Heart left ventricle (tissue), 16 donors: ENCODE measurements at places on chromosomes 5 and 9.

- DNase-seq = no peak
Measured at GRCh38 chr5:167393358-167393757, 898.1 kb upstream of the WWC1 start.

DNA sequence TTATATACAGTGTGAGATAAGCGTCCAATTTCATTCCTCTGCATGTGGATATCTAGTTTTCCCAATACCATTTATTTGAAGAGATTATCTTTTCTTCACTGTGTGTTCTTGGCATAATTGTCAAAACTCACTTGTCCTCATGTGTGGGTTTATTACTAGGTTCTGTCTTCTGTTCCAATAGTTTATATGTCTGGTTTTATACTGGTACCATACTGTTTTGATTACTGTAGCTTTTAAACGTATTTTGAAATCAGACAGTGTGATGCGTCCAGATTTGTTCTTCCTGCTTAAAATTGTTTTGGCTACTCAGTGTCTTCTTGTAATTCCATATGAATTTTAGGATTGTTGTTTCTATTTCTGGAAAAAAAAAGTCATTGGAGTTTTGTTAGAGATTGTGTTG, 10.2 kb downstream of the NDUFAF2 start:
- DNase-seq = no peak

DNA sequence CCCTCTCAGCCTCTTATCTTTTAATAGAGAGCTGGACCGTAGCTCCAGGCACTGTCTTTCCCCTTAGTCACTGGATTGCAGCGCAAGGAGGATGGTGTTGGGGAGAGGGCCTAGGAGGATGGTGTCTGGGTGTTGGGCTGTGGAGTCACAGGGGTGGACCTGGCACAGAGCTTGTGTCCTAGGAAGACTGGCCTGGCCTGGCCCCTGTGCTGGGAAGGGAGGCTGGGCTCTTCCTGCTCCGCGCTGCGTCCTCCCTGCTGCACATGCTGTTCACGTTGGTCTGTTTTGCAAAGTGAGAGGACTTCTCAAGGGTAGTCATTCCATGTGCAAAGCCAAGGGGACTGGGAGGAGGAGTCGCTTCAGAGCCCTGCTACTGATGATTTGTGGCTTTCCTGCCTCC, 123.9 kb downstream of the EHMT1 start:
- DNase-seq = no peak

DNA sequence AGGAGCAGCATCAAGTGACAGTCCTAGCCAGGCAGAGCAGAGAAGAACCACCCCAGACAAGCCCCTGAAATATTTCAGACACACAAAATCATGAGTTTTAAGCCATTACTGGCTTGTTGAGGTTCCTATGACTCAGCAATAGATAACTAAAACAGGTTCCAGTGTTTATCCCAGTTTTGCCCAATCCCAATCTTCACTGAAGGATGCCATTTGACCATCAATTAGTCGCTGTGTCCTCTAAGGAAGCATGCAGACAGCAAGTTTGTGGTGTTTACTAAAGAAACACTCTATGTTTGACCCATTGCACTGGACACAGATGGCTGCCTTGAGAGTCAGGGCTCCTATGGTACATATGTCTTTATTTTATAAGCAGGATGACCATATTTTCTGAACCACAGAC, 186.7 kb downstream of the SYK start:
- no peak for DNase-seq

- no peak for DNase-seq
Measured at GRCh38 chr9:7103771-7104170, 346.0 kb downstream of the KDM4C start.

GRCh38 chr9:27090231-27090630, 18.8 kb upstream of the TEK start:
- no peak for DNase-seq

- no peak for DNase-seq
Measured at GRCh38 chr5:103122242-103122641, 2.1 kb downstream of the PPIP5K2 start.

DNA sequence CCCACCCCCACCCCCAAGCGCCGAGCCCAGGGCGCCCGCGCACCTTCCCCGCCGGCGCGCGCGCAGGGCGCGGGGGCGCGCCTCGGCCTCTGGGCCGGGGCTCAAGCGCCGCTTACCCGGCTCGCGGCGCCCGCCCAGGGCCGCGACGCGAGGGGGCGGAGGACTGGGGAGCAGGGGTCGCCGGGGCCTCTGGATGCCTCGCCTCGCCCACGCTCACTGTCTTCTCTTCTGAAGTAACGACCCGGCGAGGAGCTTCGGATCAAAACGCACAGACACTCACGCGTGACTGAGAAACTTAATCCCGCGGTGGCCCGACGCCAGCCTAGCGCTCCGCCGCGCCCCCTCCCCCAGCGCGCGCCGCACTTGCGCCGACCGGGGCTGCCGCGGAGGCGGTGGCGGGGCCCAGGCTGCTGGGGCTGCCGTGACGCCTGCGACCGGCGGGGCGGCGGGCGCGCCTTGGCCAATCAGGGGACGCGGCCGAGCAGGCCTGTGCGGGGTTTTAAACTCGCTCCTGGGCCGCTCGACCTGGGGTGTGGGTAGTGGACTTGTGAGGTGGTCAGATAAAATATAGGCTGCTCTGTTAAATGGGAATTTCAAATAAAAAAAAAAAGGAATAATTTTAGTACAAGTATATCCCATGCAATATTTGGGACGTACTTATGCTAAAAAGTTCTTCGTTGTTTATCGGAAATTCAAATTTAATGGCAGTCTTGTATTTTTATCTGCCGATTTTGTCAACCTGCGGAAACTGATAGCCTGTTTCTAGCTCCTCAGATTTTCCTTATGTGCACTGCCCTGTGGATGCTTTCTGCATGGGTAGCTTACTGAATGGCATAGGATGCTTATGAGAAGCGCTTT, at the start of gene MPDZ:
MPDZ (minus strand) TSS at position 409 of the 858 bp plus-strand sequence. CDS start 29,377 bp downstream, outside the sequence.
- DNase-seq = peak; percentile 82

- no peak for DNase-seq
Measured at GRCh38 chr9:113621980-113622379, 158.5 kb downstream of the RGS3 start.

- peak; percentile 3 for DNase-seq
Measured at GRCh38 chr9:92647671-92648473, 22.1 kb downstream of the IPPK start.

DNA sequence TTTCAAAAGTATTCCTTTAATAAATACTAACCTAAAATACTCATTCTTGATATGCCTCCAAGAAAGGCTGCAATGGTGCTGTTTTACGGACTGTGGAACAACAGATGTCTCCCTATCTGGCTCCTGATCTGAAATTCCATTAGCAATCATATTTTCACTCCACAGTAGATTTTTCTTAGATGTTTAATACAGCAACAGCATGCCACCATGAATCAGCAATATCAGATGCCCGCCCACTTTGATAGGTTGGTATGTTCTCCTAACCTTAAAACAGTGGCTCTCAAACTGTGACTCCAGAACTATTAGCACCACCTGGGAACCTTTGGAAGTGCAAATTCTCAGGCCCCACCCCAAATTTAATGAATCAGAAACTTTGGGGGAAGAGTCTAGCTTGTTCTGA, 110.2 kb downstream of the MLLT3 start:
- no peak for DNase-seq

- no peak for DNase-seq
Measured at GRCh38 chr9:89154651-89155336, 23.8 kb downstream of the SHC3 start.

GRCh38 chr9:128006332-128006996, 25.7 kb upstream of the EEIG1 start:
- DNase-seq = no peak

DNA sequence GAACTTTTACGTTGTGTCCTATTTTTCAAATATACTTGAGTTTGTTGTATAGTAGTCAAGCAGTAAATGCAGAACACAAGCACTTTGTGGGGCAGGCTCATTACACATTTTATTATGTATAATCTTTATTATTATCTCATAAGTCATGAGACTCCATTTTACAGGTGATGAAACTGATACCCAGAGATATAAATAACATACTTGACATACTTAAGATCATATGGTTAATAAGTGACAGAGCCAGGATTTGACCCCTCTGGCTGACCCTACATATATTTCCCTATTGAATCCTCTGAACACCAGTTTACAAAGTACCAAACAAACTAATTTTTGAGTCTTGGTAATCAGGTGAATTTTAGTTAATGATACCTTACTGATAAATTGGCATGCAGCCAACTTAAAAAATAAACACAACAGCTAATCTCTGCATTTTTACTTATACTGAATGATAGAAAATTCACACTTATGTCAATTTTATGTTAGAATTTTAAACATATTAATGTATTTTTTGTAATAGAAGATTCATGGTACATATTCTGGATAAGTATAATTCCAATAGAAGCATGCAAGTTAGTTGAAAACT, 305.0 kb upstream of the MEF2C start:
- no peak for DNase-seq

DNA sequence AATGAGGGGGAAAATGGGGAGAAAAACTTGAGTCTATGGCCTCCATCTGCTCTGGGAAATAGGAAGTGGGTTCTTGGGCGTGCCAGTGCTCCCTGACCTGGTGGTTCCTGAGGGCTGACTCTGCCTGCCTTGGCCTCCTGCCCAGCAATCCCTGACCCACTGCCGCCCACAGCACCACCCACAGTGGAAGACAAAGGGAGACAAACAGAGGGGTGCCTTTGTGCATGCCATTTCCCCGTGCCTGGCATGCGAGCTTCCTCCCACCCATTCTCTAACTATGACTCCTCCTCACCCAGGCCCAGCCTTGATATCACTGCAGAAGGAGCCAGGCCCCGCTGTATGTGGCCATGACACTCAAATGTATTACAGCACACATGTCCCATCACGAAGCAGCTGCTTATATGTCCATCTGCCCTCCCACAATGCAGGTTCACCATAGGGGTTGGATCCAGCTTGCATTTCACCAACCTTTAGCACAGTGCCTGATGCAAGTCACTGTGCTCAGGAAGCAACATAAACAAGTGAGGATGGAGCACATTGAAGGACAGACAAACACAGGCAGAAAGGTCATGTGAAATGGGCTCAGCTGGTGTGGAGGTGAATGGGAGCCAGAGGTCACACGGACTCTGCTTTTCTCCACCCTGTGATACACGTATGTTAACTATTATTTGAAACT, 84.4 kb downstream of the ADRB2 start:
- no peak for DNase-seq

DNA sequence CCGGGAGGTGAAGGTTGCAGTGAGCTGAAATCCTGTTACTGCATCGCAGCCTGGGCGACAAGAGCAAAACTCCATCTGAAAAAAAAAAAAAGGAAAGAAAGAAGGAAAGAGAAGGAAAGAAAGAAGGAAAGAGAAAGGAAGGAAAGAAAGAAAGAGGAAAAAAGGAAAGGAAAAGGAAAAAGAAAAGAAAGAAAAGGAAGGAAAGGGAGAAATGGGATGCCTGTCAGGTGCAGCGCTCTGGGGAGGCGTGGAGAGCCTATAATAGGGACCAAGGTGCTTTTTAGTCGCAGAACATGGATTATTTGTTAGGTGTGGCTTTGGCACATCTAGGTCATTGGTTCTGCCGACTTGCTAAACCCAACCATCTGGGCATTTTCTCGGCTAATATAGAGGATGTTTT, 17.9 kb downstream of the EXOSC2 start:
- no peak for DNase-seq

DNA sequence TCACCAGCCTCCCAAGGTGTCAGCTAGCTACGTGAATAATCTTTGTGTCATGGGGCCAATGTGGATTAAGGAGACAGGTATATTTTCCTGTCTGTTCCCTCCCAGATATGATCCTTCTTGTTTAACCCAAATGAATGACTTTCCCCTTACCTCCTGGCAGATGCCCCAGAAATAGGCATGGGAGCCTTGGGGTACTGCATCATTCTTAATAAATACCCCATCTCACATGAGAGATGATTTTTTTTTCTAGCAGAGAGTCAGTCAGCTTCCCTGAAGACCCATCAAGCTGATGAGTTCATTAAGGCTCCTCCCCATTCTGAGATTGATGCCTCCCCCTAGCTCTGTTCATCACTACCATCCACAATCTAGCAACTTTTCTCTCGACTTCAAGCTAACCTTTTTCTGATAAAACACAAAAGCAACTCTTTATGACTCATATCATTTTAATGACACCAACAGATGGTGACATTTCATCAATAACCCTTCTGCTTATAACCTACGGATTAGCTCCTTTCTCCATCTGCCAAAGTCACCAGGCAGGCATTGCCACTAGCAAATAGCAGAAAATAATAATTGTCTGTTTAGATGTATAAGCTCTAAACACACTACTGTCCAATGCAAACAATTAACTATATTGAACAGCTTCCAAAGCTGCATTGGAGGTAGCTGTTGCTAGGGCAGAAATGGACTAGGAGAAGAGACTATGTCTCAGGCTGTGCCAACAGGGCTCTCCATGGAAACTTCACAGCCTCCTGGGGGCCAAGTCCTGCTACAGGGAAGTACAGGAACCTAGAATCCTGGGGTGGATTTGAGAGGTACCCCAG, 143.7 kb downstream of the ACER2 start:
- DNase-seq = no peak

DNA sequence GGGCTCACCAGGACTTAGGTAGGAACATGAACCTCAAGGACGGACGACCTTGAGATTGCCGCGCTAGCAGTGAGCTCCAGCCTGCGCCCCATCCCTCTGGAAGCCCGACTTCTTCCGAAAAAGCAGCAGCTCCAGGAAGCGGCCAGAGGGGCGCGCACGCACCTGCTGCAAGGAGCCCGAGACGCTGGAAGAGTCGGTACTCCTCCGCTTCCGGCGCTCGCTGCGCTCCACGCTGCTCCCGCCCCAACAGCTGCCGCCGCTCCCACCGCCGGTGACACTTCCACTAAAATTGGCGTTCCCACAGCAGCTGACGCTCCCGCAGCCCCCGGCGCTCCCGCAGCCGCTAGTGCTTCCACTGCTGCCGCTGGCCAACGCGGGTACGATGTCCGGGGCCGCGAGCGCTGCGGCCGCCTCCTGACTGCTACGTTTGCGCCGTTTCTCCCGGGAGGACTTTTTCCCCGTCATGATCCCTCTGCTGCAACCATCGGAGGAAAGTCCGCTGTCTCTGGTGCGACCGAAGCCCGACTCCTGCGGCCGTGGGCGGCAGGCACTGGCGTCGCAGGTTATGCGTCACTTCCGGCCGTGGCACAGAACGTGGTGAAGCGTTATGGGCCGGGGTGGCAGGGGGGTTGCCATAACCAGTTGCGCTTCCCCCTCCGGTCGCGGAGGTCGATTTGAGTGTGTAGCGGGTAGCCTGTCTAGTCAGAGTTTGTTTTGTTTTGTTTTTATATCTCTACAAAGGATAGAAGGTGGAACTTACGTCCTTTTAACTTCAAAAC, at the start of gene CAAP1:
CAAP1 (minus strand) TSS at position 552 of the 779 bp plus-strand sequence; CDS start at position 465, 87 bp downstream.
- DNase-seq = peak; percentile 96

DNA sequence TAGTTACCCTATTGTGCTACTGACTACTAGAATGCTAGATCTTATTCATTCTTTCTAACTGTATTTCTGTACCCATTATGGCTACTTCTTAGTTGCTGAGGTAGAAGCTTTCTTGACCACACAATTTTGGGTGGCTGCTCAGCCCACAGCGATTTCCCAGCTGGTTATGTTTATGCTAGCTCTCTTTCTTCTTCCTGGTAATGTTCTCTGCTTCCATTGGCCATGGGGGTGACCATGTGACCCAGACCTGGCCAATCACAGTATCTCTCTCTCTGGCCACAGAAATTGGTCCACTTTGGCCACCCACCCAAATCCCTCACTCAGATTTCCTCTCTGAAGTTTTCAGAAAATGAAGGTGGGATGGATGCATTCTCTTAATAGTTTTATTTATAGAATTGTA, 427.9 kb upstream of the CLINT1 start:
- no peak for DNase-seq

- DNase-seq = no peak
Measured at GRCh38 chr5:99644822-99645221, 716.0 kb upstream of the CHD1 start.

GRCh38 chr5:62825623-62826220, 247.1 kb downstream of the LRRC70 start:
- DNase-seq = no peak
